ENCODE measurements at places on chromosomes 1 and 21.

GRCh38 chr1:163240705-163241104 is 38.0 kb upstream of the RGS5 start:
- DNase-seq: no peak

- DNase-seq: no peak
Measured at GRCh38 chr1:5067246-5067645, 412.8 kb downstream of the AJAP1 start.

- DNase-seq: no peak
Measured at GRCh38 chr21:33268737-33269441, 2.7 kb downstream of the IL10RB start.

GRCh38 chr1:229792012-229792975 is 166.2 kb downstream of the URB2 start:
- no peak for DNase-seq

GRCh38 chr1:225848030-225848955 is 33.9 kb downstream of the TMEM63A start:
- no peak for DNase-seq

- no peak for DNase-seq
Measured at GRCh38 chr1:36157115-36157903, 1.3 kb downstream of the MAP7D1 start.

GRCh38 chr1:220757441-220757840 is 9.3 kb downstream of the MTARC2 start:
- no peak for DNase-seq

DNA sequence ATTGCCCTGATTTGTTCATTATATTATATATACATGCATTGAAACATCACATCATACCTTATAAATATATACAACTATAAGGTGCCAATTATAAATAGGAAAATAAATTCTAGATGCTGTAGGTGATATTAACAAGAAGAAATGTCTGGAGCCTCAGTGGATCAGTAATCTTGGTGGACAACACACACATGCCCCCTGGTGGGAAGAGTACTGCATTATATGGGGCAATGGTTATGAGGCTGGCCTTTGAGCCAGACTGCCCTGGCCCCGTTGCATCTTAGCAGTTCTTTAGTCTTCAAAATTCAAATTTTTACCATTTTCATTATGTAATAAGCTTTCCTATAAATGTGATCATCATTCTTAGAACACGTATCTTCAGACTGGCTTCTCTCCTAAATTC is 335.0 kb upstream of the GREM2 start:
- no peak for DNase-seq

GRCh38 chr1:117695796-117696490 is 90.1 kb downstream of the TENT5C start:
- no peak for DNase-seq

GRCh38 chr1:237712586-237713157 is 178.1 kb downstream of the ZP4 start:
- no peak for DNase-seq

GRCh38 chr1:172041742-172042141 is 200.4 kb downstream of the DNM3 start:
- no peak for DNase-seq

GRCh38 chr21:37455504-37455911 is 88.9 kb downstream of the DYRK1A start:
- no peak for DNase-seq

- DNase-seq: no peak
Measured at GRCh38 chr1:50681931-50682330, 258.7 kb upstream of the DMRTA2 start.

- DNase-seq: no peak
Measured at GRCh38 chr1:180392020-180392419, 110.4 kb downstream of the ACBD6 start.

DNA sequence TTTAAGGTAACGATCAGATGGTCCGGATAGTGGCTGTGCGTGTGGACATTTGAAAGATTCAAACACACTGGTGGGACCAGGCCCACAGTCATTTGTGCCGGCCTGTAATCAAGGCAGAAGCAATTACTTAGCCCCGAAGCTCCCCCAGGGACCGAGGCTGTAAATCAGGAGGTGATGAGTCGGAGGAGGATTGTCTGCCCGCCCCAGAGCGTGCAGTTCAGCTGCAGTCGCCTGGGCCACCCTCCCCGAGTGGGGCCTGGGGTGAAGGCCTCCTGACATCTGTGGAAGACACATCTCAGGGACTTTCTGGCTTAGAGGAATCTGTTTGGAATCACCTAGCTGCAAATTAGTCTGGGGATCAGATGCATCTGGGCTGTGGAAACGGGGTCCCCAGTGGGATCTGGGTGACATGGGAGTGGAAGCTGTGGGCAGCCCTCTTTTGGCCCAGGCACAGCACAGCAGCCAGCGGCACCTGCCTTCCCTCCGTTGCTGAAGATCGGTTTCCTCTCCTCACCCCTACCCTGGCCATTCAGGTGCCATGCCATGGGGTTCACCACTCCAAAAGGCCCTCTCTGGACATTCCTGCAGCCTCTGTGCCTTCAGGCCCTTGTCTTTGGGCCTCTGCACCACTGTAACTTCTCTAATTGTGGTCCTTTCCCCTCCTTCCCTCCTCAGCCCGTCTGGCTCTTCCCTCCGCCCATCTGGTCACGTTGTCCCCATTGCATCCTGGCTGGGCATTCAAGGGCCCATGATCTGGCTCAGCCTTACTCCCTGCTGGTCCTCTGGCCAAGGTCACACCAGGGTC is 25.7 kb downstream of the LHX4 start:
- DNase-seq: no peak

DNA sequence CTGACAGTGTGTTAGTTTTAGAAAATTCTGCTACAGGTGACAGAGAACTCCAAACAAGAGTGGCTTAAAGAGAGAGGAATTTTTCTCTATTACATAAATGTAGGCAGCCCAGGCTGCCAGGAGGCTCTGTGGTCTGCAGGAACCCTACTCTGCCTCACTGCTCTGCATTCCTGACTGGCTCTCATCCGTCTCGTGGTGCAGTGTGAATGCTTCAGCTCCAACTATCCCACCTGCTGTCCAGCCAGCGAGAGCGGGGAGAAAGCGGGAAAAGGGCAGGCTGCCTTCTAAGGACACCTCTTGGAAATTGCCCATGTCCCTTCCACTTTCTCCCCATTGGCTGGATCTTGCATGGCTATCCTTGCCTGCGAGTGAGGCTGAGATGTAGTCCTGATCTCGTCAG is 131.3 kb downstream of the PEX14 start:
- DNase-seq: no peak

DNA sequence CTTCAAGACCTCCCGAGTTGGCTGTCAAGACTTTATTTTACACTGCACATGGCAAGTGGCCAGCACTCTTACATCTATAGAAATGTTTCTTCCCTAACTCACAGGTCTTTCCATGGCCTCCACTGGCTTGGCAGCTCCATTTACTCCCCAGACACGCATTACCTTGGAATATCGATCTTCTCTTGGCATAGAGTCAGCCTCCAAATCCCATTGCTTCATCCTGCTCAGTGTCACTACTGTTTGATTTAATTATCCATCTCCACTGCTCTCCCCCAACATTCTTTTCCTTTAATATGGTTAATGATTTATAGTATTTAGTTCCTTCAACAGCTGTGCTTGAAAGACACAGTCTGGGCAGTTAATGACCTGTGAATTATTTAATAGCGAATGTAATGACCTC is 241.2 kb upstream of the MAP1LC3C start:
- DNase-seq: no peak

DNA sequence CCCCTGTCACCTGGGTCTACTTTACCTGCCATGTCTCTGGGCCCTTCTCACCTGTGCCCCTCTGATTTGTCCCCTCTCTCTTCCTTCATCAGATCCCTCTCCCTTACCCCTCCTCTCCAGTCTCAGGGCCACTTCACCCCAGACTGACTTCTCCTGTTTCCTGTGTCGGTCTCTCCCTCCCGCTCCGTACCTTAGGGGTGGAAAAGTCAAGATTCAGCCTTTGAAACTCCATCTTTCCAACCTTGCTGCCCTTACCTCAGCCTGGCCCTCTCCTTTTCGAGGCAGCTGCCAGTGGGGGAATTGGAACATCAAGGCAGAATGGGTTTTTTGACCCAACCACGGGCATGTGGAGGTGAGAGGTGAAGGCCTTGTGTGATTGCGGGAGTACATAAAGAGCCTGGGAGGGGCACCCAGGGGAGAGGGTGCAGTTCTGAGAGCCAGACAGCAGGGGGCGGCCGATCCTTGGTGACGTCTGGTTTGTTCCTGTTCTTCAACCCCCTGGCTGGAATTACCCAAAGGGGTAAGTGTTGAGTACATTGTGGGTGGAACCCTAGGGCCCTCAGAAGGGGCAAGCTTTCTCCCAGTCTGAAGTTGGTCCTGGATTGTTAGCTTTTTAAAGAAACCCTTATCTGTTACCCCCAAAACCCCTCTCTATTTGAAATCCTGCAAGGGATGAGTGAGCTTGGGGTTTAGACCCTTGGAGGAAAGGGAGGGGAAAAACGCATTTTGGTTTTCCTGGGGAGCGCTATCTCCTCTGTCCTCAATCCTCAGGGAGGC is 12.3 kb upstream of the DMBX1 start:
- peak; percentile 54 for DNase-seq

DNA sequence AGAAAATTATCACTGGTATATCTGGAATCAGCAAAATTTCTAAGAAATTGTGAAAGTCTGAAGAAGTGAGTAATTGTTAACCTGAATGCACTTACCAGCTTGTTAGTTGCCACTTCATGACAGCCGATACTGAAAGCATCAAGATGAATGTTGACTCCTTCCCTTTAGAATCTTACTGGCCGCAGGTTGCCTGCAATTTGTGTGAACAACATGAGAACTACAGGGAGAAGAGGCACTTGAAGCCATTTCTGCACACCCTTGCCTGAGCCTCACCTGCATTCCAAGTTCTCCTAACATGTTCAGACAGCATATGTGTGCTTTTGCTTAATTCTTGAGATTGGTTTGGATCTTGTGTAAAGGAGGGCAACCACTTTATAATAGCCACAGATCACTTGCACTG is 59.2 kb upstream of the SSX2IP start:
- DNase-seq: no peak

Measured in activated naive CD4-positive, alpha-beta T cell (primary cell).